Type B pancreatic cell (in vitro differentiated cells): ENCODE measurements at places on chromosomes 1 and 21. TPM values are rescaled to one million over a fixed set of nuclear protein-coding genes. Genes with fewer than 3 reads are reported as not detected.

Gene CA6
- 0.24 TPM in 1 of 2 replicates, not detected in the other for total RNA-seq

Gene TMCO4
- 10.2 and 16.7 TPM in 2 replicates for total RNA-seq

Gene DISP3
- 4.7 and 4.8 TPM in 2 replicates for total RNA-seq

Gene TSPEAR
- total RNA-seq: 0.34 and 0.59 TPM in 2 replicates

DNA sequence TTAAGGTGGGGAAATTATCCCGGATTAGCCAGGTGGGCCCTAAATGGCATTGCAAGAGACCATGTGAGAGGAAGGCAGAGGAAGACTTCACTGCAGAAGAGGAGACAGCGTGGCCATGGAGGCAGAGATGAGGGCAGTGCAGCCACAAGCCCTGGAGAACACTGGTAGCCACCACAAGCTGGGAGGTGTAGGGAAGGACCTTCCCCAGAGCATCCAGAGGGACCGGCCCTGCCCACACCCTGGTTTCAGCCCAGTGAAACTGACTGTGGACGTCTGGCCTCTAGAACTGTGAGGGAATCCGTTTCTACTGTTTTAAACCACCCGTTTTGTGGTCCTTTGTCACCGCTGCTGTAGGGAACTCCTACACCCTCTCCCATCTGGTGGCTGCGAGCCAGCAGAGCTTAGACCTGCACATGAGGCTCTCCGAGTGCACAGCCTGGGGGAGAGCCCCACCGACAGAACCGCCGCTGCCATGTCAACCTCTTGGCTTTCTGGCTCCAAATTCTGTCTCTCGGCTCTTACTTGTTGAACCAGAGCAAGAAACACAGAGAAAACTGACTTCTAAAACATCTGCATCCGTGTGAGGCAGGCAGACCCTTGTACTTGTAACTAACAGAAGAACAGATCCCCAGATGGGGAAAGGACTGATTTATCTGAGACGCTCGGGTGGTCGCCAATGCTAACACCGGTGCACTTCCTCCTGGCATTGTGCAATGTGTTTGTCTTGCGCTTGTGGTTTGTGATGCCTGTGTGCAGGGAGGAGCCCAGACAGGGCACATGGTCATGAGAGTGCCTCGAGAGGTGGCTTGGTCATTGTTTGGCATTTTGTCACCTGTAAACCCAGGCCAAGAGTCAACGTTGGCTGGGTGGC, 90.8 kb upstream of the TMPRSS2 start:
- no peak for DNase-seq

- no peak for DNase-seq
Measured at GRCh38 chr1:85857991-85858390, 149.8 kb upstream of the ZNHIT6 start.

GRCh38 chr1:48556186-48556850, 84.3 kb upstream of the SPATA6 start:
- no peak for DNase-seq

- DNase-seq: no peak
Measured at GRCh38 chr21:14981246-14981645, 83.6 kb downstream of the NRIP1 start.

GRCh38 chr1:4837031-4837600, 182.7 kb downstream of the AJAP1 start:
- DNase-seq: no peak

- no peak for DNase-seq
Measured at GRCh38 chr1:55466373-55466772, 251.2 kb upstream of the USP24 start.

DNA sequence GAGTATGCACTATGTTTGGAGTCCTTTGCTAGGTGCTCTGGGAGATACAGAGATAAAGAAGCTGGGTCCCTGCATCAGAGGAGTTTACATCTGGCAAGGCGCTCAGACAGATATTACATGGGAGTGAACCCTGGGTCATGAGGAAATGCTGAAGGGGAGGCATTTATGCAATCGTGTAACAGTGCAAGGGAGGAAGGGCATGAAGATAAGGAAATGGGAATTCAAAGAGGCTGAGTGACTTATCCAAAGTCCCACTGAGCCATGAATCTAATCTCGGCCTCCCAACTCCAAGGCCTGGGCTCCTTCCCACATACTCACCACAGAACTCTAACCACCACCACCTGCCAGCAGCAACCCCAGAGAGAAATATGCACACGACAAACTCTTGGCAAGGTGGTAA, 51.6 kb downstream of the FAM163A start:
- no peak for DNase-seq

- DNase-seq: no peak
Measured at GRCh38 chr1:223229756-223230155, 86.7 kb upstream of the TLR5 start.

DNA sequence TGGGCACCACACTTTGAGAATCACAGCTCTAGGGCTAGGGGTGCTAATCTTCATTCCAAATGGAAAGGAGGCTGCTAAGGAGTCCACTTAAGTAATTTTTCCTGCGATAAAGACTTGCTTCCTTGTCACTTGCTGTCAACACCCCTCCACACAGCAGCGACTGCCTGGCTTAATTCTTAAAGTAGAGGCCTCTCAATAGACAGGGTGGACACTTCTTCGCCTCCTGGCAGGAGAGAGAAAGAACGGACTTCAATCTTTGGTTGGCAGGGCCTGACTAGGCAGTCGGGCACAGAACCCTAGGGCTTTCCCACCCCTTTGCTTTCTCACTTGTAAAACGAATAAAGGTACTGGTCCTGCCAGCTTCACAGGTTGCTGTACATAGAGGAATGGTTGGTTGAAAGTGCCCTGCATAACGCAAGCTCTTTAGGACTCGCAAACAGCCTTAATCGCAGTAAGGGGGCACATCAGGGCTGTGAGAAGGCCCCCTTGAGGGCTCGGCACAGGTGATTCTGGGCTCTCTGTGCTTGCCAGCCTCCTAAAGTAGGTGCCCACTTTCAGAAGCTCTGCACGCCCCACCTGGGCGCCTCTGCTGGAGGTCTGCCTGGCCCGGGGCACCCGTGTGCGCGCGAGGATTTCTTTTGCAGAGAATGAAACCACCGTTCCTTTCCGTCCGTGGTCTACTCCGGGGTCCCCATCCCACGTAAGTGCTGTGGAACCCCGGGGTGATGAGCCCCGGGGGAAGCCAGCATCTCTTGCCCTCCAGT, 47.6 kb upstream of the CD34 start:
- DNase-seq: no peak

- DNase-seq: no peak
Measured at GRCh38 chr1:228555074-228555994, 68.2 kb downstream of the RNF187 start.
